Caco-2 (cell line): ENCODE measurements at places on chromosomes 1 and 21. TPM values are rescaled to one million over a fixed set of nuclear protein-coding genes. Genes with fewer than 3 reads are reported as not detected.

DNA sequence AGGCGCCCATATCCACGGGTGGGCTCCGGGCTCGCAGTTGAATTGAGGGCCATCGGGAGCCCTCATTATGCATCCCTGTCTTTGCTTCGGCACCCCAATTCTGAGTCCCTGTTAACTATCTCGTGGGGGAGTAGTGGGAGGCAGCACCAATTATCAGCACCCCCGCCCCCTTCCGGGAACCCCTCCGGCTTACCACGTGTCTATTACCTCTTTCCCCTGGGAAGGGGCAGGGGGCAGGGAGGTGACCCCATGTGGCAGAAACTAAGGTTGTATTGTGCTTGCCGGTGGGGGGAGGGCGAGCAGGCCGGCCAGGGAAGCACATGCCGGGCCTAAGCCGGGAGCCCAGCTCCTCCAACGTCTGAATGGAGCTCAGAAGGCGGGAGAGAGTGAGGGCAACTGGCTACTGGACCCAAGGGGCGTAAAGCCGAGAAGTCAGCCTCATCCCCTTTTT is 1.0 kb downstream of the LIN28A start:
- DNase-seq, result no peak

Gene TMEM125
- total RNA-seq, result 22.8 and 25.9 TPM in 2 replicates

- no peak for DNase-seq
Measured at GRCh38 chr1:54811066-54811465, 9.9 kb upstream of the TTC22 start.

Gene SPATA17
- total RNA-seq, result 0.84 and 1.1 TPM in 2 replicates

- DNase-seq, result peak; percentile 49
Measured at GRCh38 chr1:62144238-62144831, 50.3 kb upstream of the L1TD1 start.

Gene LRP8
- 10.8 and 11.8 TPM in 2 replicates for total RNA-seq

- peak; percentile 37 for DNase-seq
Measured at GRCh38 chr1:53111073-53111556, 31.3 kb downstream of the SLC1A7 start.

DNA sequence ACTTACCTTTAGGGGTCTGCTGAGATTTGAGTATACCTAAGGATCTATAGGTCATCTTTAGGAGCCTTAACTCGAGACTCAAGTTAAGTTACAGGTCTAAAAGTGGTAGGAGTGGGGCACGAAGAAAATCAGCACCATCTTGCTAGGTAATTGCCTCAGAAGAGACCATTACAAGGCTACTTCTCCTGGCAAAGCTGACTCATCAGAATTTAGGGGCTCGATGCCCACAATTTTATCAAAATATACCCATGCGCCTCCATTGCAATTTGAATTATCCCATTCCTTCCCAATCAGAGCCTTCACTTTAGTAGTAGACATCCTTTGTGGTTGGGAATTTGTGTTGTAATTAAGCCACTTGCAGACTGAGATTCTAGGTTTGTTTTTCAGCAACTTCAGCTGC is 1994.3 kb downstream of the MRPL39 start:
- no peak for DNase-seq
